H1 (cell line): ENCODE measurements at places on chromosomes 1 and 21. TPM values are rescaled to one million over a fixed set of nuclear protein-coding genes. Genes with fewer than 3 reads are reported as not detected.

DNA sequence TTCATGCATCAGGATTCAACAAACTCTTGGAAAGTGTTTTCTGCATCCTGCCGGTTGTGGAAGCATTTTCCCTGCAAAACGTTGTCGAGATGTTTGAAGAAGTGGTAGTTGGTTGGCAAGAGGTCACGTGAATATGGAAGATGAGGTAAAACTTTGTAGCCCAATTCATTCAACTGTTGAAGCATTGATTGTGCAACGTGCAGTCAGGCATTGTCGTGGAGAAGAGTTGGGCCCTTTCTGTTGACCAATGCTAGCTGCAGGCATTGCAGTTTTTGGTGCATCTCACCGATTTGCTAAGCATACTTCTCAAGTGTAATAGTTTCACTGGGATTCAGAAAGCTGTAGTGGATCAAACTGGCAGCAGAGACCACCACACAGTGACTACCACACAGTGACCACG lies 57.0 kb upstream of the PRDM2 start:
- no peak for DNase-seq

DNA sequence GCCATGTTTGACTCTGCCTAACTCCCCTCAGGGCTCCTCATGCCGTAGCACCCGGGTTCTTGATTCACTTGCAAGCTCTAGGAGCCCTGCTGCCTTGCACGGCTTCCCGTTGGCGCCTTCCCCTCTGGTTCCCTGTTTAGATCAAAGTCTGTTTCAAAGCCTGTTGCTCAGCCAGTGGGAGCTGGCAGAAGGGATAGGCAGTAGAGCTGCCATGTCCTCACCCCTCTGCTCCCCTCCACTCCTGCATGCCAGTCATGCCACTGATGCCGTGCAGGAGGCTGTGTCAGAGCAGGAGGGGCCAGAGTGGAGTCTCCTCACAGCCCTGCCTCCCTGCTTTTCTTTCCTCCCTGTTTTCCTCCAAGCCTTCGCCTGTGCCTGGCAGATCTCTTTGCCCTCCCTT lies 26.5 kb downstream of the HMGCS2 start:
- DNase-seq, result no peak

- no peak for DNase-seq
These were observed 13.9 kb downstream of the IL6R start for GRCh38 chr1:154418923-154419619.

DNA sequence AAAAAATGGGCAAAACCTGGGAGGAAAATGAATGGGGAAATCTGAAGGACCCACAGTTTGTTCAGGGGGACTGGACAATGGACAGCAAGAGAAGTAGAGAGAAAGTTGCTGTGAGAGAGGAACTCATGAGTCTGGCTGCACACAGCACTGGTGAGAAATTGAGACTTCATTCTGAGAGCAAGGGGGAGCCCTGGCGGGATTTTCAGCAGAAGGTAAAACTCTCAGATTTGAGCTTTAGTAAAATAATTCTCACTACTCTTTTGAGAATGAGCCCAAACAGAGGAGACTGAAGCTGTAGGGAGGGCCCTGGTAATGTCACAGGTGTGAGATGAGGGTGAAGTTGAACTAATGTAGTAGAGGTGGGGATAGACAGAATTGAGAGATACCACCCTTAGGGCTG lies 438.6 kb downstream of the OMA1 start:
- DNase-seq, result no peak

GRCh38 chr1:34786521-34787325 lies 5.7 kb downstream of the GJB3 start:
- peak; percentile 73 for DNase-seq

DNA sequence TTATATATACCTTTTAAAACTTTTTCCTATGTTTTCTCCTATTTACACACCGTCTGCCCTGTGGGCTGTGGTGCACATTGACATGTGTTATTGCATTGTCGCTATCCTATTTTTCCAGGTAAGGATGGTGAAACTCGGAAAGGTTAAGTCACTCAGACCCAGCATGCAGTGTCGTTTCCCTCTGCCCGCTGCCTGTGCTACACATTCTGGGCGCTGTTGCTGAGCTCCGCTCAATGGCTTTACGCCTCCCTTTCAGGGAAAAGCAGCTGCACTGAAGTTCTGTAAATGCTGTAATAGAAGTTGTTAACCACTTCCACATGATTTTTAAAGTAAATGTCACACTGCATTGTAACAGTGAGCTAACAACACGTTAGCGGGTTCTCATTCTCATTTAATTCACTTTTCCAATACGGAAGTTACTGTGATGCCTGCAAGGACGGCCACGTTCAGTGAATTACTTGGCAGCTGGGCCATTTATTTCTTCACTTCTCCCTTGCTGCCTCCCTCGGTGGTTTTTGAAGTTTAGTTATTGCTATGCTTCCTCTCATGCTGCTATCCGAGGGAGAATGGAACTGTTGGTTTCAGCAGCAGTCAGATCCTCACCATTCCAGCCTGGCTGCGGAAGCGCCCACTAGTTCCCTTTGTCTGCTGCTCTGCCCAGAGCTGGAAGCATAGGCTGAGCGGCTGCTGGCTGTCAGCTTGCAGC lies 288.7 kb downstream of the SPATA17 start:
- DNase-seq, result no peak

Gene UTS2
- not detected in 2 replicates for total RNA-seq

GRCh38 chr1:242128951-242129502 lies 130.1 kb upstream of the MAP1LC3C start:
- DNase-seq, result no peak

DNA sequence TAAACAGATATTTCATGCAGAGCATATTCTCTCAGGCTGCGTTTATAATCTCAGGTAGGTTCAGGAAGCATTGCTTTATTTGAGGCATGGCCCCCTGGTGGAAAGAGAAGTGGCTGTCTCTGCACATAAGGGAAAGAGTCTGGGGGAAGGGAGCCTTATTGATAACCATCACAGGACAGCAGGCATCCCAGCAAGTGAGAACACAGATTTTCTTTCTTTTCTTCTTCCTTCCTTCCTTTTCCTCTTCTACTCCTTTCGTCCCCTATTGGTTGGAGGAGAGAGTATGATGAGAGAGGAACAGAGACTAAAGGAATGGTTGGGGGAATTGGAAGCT lies 21.9 kb downstream of the TSNAX start:
- no peak for DNase-seq

- no peak for DNase-seq
These were observed 925 bp downstream of the PDE9A start for GRCh38 chr21:42654179-42654912.

Gene HTR1D
- total RNA-seq, result 11.5 and 13.0 TPM in 2 replicates

DNA sequence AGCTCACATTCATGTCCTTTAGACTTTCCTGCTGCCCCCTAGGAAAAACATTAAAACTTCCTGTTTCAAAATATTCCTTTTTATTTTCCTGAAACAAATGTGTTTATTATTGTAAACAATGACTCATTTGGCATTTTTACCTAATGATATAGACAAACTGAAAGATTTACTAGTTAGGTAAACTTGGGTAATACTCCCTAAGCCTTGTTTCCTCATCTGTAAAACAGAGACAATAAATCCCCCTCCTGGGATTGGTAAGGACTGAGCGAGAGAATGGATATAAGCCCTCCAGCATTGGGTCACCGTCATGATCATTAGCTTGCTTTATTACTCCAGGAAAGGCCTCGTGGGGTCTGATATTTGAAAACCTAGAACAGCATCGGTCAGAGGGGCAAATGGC lies 59.8 kb downstream of the LPAR3 start:
- no peak for DNase-seq

GRCh38 chr21:32015461-32016139 lies 142.8 kb downstream of the HUNK start:
- DNase-seq, result no peak

GRCh38 chr1:174005032-174005431 lies 17.1 kb downstream of the RC3H1 start:
- DNase-seq, result no peak

Gene FAM131C
- 0.25 and 0.78 TPM in 2 replicates for total RNA-seq

Gene CAMK1G
- 0.38 and 1.0 TPM in 2 replicates for total RNA-seq
